Brain microvascular endothelial cell (primary cell): ENCODE measurements at places on chromosomes 7 and 10.

- peak; percentile 24 for DNase-seq
Observed at GRCh38 chr7:44769776-44770294, 21.2 kb downstream of the ZMIZ2 start.

DNA sequence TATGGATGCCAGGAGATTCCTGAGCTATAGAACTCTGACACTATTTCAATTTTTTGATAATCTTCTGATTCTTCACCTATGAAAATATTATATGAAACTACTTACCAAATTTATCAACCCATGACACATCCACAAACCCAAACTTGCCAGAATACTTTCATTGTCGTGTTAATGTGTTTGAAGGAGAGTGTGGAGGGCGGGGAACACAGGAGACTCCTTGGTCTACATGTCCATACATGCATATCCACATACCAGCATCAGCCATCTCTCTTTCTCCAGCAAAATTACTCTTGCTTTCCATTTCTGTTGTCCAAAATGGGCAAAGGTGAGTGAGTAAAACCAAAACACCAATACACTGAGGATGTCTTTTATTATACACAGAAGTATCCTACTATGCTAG lies 23.5 kb upstream of the BPGM start:
- DNase-seq = no peak

DNA sequence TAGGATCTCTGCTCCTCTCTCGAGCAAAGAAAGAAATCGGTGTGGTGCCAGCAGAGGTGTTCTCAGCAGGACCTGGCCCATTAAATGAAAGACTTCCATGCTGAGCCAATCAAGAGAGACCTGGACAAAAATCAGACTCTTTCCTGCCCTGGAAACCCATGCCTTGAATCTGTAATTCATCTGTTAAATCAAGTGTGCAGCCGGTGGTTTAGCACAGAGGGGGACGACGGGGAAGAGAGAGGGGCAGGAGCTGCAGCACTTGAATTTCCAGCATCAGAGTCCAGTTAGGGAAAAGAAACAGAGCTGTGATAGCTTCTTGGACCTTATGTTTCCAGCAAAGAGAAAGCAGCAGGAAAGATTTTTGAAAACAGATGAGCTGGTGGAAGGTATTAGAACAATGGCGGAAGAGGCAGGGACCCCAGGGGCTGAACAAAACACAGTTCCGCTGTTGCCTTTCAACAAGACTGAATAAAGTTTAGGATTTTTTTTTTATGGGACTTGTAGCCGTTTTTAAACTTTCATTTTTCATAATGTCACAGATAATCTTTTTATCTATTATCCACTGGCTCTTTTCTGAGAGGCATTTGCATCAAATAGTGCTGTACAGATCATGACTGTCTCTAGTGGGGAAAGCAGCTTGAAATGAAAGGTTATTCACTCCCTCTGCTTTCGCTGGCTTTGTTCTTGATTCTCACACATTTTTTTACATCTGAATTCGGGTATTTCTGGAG lies 543.6 kb upstream of the GALNT17 start:
- no peak for DNase-seq

DNA sequence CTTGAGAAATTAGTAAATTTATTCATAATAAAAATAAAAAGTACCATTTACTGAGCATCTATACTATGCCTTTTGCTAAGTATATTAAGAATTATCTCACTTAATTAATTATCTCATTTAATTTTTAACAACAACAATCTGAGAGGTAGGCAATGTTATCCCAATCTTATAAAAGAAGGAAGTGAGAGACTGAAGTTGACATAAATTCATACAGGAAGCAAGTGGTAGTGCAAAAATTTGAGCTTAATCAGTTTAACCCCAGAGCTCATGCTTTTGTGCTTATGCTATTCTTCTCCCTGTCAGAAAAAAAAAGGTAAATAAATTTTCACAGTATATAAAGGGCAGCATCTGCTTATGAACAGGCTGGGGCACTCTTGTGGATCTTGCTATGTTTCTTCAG lies 2.7 kb upstream of the LIPF start:
- no peak for DNase-seq
